ENCODE measurements at places on chromosomes 3 and 15. TPM values are rescaled to one million over a fixed set of nuclear protein-coding genes. Genes with fewer than 3 reads are reported as not detected.
A peak's percentile ranks its signal among the peaks of the same experiment; 100 is the strongest.

DNA sequence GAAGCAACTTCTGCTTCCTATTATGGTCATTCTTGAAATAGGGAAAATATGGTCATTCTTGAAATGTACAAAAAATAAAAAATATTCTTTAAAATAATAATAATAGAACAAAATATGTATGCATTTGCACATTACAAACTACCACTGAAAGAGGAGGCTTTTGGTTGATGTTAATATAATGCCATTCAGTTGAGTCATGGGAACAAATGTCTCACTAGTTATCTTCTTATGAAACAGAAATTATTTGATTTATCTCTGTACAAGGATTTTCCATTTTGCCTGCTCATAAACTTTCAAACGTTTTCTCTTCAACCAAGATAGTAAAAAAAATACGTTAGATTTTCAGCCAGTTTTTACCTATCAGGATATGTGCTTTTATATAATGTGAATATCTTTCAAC lies 1662.7 kb downstream of the OTOL1 start:
- no peak for DNase-seq

Gene SLC27A2
- 0.13 TPM for total RNA-seq

Gene ZNF619
- 2.7 TPM for total RNA-seq

DNA sequence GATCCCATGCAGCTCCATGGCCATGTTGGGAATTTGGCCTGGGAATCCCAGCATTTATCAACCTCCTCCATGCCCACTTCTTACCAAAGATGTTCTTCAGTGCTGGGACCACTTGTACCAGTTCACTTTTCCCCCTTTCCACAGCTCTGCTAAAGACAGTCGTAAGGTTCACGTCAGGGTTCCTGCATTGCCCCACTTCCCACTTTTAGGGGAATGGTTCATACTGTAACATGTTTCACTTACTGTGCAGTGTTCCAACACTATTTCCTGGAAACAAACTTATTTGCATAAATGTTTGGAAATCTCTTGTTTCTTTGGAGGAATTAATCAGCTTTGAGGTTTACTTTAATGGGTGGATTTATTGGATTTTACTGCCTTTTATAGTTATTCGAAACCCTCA lies 17.0 kb downstream of the APH1B start:
- no peak for DNase-seq

DNA sequence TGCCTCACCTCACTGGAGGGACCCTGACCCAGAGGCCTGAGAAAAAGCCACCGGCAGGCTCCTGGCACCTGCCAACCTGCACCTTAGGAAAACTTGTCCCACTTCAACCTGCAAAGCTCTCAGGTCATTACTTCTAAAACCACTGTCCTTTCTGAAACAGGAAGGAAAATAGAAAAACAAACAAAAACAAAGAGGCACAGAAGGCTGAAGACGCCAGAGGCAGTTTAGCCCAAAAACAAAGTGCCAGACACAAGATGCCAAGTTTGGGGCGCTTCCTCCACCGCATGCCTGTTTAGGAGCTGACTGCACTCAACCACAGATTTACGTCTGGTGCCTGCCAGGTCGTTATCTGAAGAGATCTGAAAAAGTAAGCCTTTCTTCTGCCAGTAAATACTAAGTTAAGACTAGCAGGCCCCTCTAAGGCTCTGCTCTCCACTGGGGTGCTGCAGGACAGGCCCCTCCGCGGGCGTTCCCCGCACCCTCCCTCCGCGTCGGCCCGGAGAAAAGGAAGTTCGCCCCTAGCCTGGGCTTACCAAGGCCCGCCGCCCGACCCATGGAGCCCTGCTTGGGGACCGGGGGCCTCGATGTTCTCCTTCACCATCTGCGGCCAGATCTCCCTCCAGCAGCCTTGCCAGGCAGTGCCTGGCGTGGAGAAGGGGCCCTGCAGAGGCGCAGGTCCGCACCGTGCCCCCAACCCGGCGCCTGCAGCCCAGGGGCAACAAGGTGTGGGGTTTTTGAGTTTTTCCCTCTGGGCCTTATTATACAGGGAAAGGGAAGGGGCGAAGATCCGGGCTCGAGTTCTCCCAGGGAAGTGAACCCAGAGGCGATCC lies 1.3 kb downstream of the GOLGA8A start:
- peak; percentile 7 for DNase-seq

- DNase-seq, result no peak
These were observed 8.6 kb downstream of the PKM start for GRCh38 chr15:72222393-72222792.
